ENCODE measurements at places on chromosomes 6 and 20. TPM values are rescaled to one million over a fixed set of nuclear protein-coding genes. Genes with fewer than 3 reads are reported as not detected.

DNA sequence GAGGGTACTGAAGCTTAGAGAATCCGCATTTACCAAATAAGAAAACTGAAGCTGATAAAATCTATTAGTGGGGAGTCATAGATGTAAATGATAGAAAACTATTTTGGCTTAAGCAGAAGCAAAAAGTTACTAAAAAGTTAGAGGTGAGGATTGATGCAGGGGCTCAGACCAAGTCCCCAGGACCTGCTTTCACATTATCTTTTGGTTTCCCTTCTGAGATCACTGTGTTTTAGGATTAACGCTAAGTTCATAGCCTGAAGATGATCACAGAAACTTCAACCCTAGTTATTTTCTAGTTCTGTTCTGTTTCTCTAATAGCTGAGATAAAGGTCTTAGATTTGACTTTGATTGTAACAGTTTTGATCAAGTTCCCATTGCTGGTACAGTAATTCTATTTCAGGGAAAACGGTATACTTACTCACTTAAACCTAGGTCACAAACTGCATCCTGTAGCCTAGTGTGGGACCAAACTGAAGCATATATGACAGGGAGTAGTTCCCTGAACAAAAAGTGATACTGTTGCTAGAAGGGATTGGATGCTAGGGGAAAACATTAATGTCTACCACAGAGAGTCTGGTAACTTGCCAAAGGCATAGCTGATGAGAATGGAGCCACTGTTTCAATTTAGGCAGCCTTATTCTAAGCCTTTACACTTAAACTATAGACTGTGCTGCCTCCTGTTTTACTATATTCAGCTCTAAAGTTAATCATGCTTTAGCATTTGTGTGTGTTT, 13.1 kb downstream of the CYB5R4 start:
- H3K27ac ChIP-seq = no peak overlapping the region
- H3K36me3 ChIP-seq = no peaks in the 10 kb centered on the region
- H3K27me3 ChIP-seq = no peaks in the 10 kb centered on the region
- H3K4me1 ChIP-seq = no peaks in the 10 kb centered on the region

DNA sequence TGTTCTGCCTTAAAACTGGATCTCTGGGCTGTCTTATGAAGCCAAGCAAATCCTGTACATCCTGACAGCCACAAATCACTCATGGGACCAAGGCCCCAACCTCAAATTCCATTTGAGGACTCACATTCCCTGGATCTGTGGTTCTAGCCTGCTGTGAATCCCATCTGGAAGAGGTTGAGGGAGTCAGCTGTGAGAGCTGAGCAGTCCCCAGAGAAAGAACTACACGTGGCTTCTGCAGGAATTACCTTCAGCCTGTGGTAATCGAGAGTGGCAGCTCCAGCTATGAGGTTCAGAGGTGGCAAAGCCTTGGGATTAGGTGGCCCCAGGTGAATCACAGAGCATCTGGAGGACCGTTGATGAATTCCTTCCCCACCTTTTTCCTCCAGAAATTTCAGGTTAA, 245.2 kb downstream of the SLC24A3 start:
- no peak for DNase-seq
- H3K36me3 ChIP-seq = no peaks in the 10 kb centered on the region
- H3K27ac ChIP-seq = no peak overlapping the region
- H3K27me3 ChIP-seq = no peaks in the 10 kb centered on the region
- H3K4me3 ChIP-seq = no peak overlapping the region

DNA sequence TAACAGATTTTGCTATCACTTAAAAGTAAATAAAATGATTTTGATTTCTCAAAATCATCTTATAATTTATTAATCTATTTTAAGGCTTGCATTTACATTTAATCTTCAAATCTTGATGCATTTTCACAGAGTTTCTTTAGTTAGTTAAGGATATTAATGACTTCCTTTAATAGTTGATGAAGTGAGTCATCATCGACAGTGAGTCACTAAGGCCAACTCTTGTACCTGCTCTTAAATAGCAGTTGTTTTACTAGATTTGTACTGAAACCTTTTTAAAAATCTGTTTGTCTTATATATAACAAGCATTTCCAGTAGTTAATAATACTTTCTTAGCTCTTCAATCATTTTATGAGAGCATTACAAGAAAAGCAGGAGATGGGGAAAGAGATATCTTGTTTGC, 191.7 kb downstream of the ESR1 start:
- no peaks in the 10 kb centered on the region for H3K27me3 ChIP-seq
- no peak overlapping the region for H3K27ac ChIP-seq
- H3K4me3 ChIP-seq = no peak overlapping the region
- no peaks in the 10 kb centered on the region for H3K36me3 ChIP-seq
- H3K4me1 ChIP-seq = no peaks in the 10 kb centered on the region

GRCh38 chr20:62739581-62740285, 31.1 kb downstream of the NTSR1 start:
- H3K36me3 ChIP-seq = no peaks in the 10 kb centered on the region
- H3K4me1 ChIP-seq = no peaks in the 10 kb centered on the region
- no peaks in the 10 kb centered on the region for H3K27me3 ChIP-seq
- no peak overlapping the region for H3K4me3 ChIP-seq
- no peak overlapping the region for H3K27ac ChIP-seq

- no peak overlapping the region for H3K4me3 ChIP-seq
- H3K27ac ChIP-seq = no peak overlapping the region
- H3K36me3 ChIP-seq = no peaks in the 10 kb centered on the region
- no peaks in the 10 kb centered on the region for H3K4me1 ChIP-seq
- no peaks in the 10 kb centered on the region for H3K27me3 ChIP-seq
Observed at GRCh38 chr6:40623178-40623577, 36.0 kb upstream of the LRFN2 start.

Gene ASIP
- total RNA-seq = not detected

GRCh38 chr6:26525838-26526237, 12.3 kb upstream of the HMGN4 start:
- no peaks in the 10 kb centered on the region for H3K36me3 ChIP-seq
- no peaks in the 10 kb centered on the region for H3K27me3 ChIP-seq
- no peak overlapping the region for H3K4me3 ChIP-seq
- no peak for DNase-seq

- H3K36me3 ChIP-seq = no peaks in the 10 kb centered on the region
- peaks cover 4% of the 10 kb centered on the region for H3K4me1 ChIP-seq
- no peak for DNase-seq
- no peak overlapping the region for H3K27ac ChIP-seq
Observed at GRCh38 chr6:47669684-47670513, 28.5 kb upstream of the ADGRF4 start.

DNA sequence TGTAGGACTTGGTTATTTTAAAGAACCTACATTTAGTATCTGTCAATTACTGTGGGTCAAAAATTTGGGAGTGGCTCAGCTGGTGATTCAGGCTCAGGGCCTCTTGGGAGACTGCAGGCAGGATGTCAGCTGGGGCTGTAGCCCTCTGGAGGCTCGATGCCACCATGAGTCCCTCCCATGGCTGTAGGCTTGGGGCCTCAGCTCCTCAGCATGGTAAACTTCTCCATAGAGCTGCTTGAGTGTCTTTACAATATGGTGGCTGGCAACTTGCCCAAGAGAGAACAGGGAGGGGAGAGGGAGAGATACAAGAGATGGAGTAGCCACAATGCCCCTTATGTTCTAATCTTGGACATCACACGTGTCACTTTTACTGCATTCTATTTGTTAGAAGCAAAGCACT, 470.4 kb downstream of the CDH26 start:
- no peak for DNase-seq
- no peak overlapping the region for H3K27ac ChIP-seq
- H3K4me3 ChIP-seq = no peak overlapping the region
- H3K27me3 ChIP-seq = no peaks in the 10 kb centered on the region
- H3K4me1 ChIP-seq = no peaks in the 10 kb centered on the region
- no peaks in the 10 kb centered on the region for H3K36me3 ChIP-seq

- no peaks in the 10 kb centered on the region for H3K4me1 ChIP-seq
- no peaks in the 10 kb centered on the region for H3K36me3 ChIP-seq
- H3K27ac ChIP-seq = no peak overlapping the region
- H3K4me3 ChIP-seq = no peak overlapping the region
- H3K27me3 ChIP-seq = no peaks in the 10 kb centered on the region
Observed at GRCh38 chr20:15807271-15807670, 766.0 kb downstream of the KIF16B start.

- no peaks in the 10 kb centered on the region for H3K27me3 ChIP-seq
- no peak overlapping the region for H3K27ac ChIP-seq
- H3K4me1 ChIP-seq = 0 out of 2 replicates have a peak, but pooled peaks cover 3% of the 10 kb centered on the region
- no peaks in the 10 kb centered on the region for H3K36me3 ChIP-seq
- no peak overlapping the region for H3K4me3 ChIP-seq
Observed at GRCh38 chr20:4076671-4077070, 61.3 kb upstream of the RNF24 start.

Gene TBXT
- 0.25 TPM for total RNA-seq

DNA sequence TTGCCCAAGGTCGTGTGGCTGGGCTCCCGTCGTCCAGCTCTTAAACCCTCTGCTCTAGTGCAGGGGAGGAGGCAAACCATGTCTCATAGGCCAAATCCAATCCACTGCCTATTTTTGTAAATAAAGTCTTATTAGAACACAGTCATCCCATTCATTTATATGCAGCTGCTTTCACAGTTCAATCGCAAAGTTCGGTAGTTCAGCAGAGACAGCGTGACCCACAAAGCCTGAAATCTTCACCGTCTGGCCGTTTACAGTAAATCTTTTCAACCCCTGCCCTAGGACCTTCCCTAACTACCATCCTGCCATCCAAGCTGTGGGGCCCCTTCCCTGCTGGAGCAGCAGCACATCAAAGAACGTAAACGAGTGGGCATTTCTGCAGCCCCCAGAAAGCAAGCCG, 65.9 kb downstream of the EYA2 start:
- H3K4me1 ChIP-seq = 0 out of 2 replicates have a peak, but pooled peaks cover 2% of the 10 kb centered on the region
- no peak for DNase-seq
- H3K27ac ChIP-seq = no peak overlapping the region
- H3K27me3 ChIP-seq = no peaks in the 10 kb centered on the region
- no peaks in the 10 kb centered on the region for H3K36me3 ChIP-seq

- DNase-seq = no peak
- peaks cover 3% of the 10 kb centered on the region for H3K4me1 ChIP-seq
- H3K27me3 ChIP-seq = no peaks in the 10 kb centered on the region
- no peak overlapping the region for H3K4me3 ChIP-seq
- H3K36me3 ChIP-seq = no peaks in the 10 kb centered on the region
Observed at GRCh38 chr20:46209930-46210671, 92.0 kb downstream of the CD40 start.

DNA sequence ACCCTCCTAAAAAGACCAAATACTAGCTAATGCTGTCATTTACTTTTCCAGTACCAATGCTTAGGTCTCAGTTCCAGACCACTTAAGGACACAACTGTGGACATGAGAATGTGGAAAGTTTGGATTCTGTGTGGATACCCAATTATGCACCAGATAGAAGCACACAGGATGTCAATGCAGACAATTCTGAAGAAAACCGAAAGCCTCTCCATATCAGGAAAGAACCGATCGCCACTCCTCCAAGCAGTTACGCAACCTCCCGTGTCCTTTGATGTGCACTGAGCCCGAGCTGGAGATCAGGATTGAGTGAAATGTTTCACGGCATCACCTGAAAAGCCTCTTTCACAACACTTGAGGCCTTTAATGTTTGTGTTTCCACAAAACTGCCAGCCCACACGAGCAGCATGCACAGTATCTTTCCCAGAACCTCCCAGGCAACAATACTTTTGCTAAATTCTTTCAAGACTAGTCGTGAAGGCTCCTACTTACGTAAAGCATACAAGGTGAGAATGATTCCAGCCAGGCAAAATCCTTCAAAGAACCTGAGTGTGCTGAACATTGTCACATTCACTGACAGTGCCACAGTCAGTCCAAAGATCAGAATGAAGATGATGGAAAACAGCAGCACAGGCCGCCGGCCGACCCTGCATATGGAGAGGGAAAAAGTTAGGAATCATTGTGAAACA, 47.0 kb downstream of the SLC22A23 start:
- no peak overlapping the region for H3K4me3 ChIP-seq
- H3K27ac ChIP-seq = no peak overlapping the region
- H3K4me1 ChIP-seq = peaks cover 11% of the 10 kb centered on the region

DNA sequence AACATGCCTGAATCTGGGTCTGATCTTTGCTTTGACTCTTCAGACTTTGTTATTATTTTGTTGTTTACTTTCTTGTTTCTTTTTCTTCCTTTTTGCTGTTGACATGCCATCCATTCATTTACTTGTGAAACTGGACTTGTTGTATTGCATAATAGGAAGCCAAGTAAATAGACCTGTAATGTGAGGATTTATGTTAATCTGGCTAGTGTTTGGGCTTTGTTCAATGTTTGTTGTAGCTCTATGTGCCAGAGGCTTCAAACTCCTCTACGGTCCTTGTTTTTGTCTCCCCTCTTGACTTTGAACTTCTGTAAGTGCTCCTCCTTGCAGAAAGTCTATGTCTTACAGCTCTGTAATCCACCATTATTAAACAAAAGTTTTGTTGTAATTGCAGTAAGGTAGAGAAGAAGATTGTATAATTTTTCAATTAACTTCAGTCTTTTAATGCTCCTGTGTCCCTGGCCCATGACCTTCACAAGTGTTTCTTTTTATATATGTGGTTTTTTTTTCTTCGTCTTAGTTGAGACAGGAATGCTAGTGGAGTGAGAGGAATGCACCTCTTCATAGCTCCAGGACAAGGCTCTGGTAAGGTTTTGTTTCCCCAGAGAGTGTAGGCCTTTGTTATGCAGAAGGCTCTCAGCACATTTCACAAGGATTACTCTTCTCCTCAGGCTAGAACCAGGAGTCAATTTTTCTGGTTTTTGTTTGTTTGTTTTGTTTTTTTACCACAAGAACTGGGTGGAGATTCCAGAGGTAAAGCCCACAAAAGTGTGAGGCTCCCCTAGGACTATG, 1061.8 kb upstream of the CITED2 start:
- H3K36me3 ChIP-seq = no peaks in the 10 kb centered on the region
- H3K4me3 ChIP-seq = no peak overlapping the region
- H3K4me1 ChIP-seq = peaks cover 2% of the 10 kb centered on the region
- peak overlapping the region; percentile 55 for H3K27ac ChIP-seq
- DNase-seq = no peak

Gene FOXS1
- total RNA-seq = not detected

DNA sequence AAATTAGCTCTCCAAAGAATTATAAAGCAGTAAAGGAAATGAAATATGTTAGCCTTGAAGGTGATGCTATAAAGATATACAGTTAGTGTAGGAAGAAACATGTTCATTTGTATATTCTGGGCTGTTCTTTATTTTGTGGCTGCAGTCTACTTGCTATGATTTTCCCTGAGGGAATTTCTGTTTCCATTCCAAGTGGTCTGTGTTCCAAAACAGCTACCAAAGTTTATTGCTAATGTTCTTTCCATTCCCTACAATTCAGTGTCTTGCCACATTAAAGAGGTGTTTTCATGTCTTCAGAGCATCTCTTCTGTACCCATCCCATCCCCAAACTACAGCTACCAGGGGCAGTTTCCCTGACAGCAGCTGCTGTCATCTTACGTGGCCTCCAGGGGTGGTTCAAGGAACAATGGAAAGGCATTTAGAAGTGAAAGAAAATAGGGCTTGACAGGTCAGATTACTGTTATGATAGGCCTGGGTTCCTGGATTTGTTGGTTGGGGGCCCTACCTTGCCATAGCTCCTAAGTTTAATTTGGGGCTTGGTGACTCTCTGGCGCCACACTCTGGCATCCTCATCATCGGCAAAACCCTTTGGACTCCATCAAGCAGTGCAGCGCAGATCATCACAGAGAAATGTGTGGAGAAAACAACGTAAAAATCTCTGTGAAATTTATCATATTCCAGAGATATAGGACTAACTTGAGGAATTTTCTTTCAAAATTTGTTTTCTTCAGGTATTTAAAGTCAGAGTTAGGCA, 33.8 kb upstream of the AIG1 start:
- H3K36me3 ChIP-seq = no peaks in the 10 kb centered on the region
- H3K4me3 ChIP-seq = no peak overlapping the region
- no peaks in the 10 kb centered on the region for H3K4me1 ChIP-seq
- DNase-seq = peak; percentile 27
- no peaks in the 10 kb centered on the region for H3K27me3 ChIP-seq
- no peak overlapping the region for H3K27ac ChIP-seq
